Omental fat pad (tissue), 4 donors: ENCODE measurements at places on chromosomes 2 and 18. TPM values are rescaled to one million over a fixed set of nuclear protein-coding genes. Genes with fewer than 3 reads are reported as not detected.

The OBSL1 gene
- 117 TPM for total RNA-seq

- no peak for DNase-seq
Measured at GRCh38 chr18:29586210-29586609, 1409.3 kb upstream of the CDH2 start.

DNA sequence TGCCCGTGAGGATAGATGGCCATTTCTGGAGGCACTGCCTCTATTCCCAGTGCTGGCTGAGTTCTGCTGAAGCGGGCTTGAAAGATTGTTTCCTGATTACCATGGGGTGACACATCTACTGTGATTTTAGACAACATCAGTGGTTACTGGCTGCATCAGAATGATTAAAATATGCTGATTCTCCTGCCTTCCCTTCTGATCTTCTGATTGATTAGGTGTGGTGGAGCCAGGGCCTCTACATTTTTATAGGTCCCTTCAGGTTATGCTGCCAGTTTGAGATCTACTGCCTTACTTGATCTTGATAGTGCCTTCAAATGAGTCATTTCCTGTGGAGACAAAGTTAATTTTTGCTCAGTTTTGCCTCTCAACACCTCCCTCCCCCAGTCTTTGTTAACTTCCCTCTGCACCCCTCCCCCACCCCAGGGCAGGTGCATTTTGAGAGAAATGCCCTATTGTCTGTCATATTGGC lies 31.6 kb upstream of the SNORC start:
- no peak for DNase-seq

DNA sequence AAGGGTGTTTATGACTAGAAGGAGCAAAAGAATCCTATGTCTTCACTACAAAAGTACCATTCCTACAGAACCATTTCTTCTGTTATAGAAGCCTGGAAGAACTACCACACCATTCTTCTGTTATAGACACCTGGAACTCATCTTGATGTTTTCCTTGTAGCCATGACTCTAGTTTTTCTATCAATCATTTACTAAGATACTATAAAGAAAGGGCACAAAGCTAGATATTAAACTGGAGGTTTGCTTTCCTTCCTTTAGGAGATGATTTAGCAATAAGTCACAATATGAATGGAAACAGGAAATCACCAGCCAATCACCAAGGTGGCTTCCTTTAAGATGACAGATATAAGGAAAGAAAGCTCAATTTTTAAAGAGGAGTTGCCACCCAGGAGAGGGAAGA lies 100.3 kb upstream of the NEUROD1 start:
- no peak for DNase-seq

DNA sequence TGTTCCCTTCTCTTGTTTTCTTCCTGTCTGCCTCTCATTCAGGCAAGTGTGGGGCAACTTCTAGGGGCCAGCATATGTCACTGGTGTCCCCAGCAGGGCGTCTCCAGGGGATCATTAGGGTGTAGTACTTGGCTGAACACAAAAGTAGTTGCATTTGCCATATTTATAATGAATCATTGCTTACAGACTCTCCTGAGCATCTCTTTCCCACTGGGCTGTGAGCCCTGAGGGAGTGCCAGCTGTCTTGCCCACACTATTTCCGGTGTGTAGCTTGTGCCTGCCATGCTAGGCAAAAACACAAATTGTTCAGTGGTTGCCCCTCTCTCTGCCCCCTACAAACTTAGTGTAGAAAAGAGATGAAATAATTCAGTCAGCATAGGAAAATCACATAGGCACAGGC lies 40.8 kb upstream of the SCLY start:
- no peak for DNase-seq

DNA sequence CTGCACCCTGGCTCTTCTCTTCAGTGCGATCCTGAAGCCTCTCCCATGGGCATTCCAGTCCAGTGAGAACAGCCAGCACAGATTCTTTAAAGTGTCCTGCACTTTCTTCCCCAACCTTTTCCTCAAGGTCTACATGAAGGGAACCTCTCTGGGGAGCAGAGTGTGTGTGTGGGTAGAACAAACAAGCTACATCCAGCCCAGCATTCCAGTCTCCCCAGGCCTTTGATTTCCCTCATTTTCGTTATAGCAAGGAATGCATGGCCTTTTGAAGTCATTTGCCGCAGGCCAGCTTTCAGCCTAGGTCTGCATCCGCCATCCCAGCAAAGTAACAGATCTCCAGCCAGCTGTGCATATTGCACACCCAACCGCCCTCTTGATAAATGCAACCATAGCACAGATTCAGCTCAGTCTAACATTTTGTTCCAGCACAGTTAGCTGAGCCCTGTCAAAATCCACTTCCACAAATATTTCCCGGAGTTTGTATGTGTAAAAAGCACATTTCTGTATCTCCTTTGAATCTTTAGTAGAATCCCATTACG lies 44.6 kb downstream of the CD8B2 start:
- no peak for DNase-seq
